ENCODE measurements at places on chromosomes 4 and X.

GRCh38 chr4:80173401-80173800, 23.9 kb upstream of the PRDM8 start:
- no peak for DNase-seq

DNA sequence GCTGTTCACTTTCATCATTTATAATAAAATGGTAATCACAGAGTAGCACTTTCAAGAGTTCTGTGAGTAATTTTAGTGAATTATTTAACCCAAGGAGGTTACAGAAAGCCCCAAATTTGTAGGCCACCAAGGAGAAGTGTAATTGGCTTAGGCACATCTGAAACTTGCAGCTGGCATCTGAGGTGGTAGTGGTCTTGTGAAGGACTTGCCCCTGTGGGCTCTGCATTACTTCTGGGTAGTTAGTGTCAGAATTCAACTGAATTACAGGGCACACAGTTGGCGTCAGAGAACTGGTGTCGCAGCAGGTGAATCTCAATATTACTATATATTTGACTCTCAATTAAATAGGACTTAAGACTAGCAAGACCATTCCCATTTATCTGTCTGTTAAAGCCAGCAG, 36.9 kb downstream of the GPR174 start:
- DNase-seq = no peak

GRCh38 chr4:54659313-54659712, 1.6 kb downstream of the KIT start:
- DNase-seq = no peak

DNA sequence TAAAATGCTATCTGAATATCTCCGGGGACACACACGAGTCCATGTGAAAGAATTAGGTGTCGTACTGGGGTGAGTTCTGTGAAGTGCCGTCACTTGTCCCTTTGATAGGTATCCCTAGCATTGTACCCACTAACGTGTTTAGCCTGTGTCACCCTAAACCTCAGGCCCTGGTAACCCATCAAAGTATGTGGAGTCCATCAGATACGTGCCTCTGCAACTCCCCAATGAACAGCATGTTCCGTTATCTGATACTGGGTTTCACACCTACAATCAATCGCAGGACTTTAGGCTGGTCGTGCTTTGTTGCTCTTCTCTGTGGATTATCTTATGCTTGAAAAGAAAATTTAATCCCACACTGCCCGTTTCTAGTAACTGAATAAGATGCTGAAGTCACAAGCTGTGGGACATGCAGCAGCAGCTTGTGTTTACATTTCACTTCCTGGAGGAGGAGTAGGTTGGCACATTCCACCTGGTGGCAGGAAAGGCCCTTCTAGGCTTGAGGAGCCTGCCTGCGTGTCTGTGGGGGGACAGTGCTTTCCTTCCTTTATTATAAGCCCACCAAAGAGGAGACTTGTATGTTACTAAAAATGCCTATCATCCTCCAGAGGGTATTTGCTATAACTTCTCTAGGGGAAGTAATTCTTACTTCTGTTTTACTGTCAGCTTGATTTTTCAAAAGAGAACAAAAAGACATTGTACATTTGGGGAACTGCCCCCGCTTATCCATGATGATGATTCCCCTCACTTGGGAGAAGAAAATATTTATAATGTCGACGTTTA, 127.2 kb downstream of the FNIP2 start:
- DNase-seq = no peak

- no peak for DNase-seq
Measured at GRCh38 chr4:176545872-176546271, 226.1 kb downstream of the SPCS3 start.

DNA sequence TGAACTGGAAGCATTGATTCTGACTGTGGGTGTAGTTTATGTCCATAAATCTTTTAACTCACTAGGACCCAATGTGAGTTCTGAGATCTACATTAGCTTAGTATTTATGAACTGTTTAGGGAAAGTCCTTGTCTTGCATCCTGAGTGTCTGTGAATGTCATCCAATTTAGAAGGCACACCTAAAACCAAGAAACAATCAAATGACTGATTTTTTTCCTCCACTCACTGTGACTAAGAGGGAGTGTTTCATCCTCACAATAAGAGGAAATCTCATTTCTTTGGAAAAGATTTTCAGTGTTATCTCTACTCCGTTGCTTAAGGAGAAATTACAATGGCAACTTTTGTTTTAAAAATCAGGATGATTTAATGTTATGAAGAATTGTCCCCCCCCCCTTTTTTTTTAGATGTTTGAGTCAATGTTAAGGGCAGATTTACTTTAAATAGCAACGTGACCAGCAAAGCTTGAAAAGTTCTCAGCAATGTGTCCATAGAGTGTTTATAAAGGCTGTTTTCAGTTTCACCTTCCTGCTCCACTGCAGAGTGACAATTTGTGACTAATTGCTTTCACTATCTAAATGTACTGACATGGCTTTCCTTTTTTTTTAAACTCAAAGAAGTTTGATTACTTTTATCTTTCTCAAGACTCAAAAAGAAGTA, 173.0 kb downstream of the SPCS3 start:
- DNase-seq = no peak

GRCh38 chr4:134756421-134756820, 554.8 kb upstream of the PABPC4L start:
- DNase-seq = no peak

DNA sequence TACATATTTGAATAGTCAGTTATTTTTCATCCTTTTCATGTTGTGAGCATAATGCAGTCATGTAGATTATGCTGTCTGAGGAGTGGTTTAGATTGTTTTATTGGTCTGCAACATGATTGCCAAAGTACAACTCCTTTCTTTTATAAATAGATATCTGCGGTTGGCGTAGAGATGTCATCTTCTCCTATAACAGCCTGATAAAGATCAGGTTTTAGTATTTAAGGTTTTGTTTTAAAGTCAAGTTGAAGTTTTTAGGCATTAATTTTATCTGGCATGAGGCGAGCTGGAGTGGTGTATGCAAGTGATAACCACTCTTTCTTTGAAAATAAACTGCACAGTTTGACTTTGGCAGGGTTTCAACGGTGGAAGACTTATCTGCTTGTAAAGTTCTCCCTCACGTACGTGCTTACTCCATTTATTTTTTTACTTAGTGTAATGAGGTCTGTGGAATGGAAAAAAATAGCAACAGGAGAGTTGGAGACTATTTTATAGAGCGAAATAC, 126.3 kb downstream of the FBXO8 start:
- DNase-seq = no peak

DNA sequence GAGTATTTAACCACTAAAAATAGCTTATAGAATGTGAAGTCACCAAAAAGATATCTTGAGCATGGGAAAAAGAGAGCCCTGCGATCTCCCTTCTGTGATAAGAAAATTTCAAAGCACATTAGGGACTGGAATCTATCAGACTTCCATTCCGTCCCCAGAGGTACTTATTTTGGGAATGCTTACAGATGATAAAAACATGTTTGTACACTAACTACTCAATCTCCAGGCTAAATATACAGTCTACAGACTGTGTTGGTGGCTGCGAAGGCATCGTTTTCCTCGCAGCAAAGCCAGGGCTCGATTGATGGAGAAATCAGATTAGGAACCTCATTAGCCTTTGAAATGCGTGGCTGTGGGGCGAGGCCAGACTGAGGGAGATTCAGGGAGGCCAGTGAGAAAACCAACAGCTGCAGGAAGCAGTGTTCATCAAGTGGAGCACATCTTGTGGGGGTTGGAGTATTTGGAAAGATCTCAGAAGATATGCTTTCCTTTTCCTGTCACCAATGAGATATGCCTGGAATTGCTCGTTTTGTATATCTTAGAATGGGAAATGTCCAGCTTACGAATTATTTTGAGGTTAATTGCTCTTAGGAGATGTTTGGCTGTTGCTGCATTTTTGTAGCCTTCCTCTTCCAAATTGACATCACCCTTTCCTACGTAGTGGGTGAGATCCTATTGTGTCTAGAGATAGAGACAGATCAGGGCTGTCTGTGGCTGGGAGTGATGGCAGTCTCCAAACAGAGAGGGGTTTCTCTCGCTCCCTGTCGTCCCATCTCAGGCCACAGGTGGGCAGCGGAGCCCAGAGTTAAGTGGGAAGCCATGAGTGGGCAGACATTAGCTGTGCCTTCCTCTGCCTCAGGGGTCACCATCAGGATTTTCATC, 224.9 kb upstream of the FAT1 start:
- DNase-seq = no peak

DNA sequence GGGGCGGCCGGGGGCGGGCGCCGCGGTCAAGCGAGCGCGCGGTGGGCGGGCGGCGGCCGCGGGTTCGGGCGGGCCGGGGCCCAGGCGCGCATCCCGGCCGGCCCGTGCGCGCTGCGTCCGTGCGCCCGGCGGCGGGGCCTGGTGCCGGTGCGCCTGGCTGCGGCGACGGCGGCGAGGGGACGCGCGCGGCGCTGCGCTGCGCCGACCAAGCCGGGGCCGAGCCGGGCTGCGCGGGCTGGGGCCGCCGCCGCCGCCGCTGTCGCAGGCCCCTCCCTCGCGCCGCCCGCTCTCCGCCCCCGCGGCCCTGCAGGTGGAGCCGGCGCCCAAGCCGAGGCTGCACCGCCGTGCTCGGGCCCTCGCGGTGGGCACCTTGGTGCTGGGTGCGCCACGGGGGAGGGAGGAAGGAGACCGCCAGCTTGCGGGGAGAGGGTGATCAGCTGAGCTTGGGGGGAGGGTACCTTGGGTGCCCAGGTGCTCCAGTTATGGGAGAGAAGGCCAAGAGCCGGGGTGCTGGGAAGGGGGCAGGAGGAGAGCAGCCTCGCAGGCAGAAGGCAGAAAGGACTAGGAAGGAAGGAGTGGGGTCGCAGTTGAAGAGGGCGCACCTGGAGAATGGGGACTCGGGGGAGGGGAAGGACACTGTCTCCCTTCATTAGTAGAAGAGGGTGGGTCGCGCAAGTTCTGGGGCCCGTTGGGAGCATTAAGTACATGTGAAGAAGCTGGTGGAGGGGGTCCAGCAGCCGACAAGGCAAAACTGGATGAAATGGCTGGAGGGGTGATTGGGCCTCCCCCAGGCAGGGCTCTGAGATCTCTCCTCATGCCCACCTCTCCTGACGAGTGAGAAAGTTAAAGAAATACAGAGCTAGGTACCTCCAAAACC, at the start of gene PPP2R2C:
Gene PPP2R2C, minus strand, starts transcription at position 228 of the 877 bp plus-strand sequence. CDS start 385 bp downstream, outside the sequence.
- DNase-seq = no peak

DNA sequence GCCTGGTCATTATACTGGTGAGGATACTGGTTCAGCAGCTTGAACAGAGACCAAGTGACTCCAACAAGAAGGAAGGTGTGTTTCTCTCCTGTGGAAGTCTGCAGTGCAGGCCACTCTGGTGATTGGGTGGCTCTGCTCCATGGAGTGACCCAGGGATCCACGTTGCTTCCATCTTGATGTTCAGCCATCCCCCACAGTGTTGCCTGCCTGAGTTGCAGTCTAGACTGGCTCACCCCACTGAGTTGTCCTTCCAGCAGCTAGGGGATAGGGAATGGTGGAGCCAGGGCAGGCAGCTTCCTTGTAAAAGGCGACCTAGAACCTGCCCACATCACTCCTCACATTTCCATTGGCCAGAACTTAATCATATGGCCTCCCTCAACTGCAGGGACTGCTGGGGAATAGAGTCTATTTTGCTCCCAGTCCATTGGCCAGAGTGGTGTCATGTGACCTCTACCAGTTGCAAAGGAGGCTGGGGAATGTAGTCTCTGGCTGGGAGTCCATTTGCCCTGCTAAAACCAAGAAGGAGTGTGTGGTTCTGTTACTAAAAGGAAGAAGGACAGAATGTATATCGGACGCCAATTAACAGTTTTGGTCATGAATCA, 8.0 kb downstream of the MAN2B2 start:
- no peak for DNase-seq

- DNase-seq = no peak
Measured at GRCh38 chrX:134883137-134883700, 107.6 kb upstream of the SMIM10 start.

GRCh38 chr4:119130365-119131065, 5.1 kb upstream of the MYOZ2 start:
- DNase-seq = no peak

- no peak for DNase-seq
Measured at GRCh38 chr4:124015766-124016165, 619.2 kb downstream of the SPRY1 start.

Data from NCI-H1694 treated with DMSO at 0.1 percent for 48 hours (cell line).